HEK293T (cell line): ENCODE measurements at places on chromosomes 12 and 14.
A peak's percentile ranks its signal among the peaks of the same experiment; 100 is the strongest.

GRCh38 chr14:95146079-95146771 is 11.1 kb downstream of the DICER1 start:
- no peak for DNase-seq

- peak; percentile 20 for DNase-seq
Measured at GRCh38 chr12:91361864-91362263, 179.2 kb upstream of the DCN start.

- no peak for DNase-seq
Measured at GRCh38 chr14:103501921-103502669, 20.5 kb downstream of the CKB start.

GRCh38 chr12:74456431-74456830 is 81.2 kb upstream of the ATXN7L3B start:
- no peak for DNase-seq

DNA sequence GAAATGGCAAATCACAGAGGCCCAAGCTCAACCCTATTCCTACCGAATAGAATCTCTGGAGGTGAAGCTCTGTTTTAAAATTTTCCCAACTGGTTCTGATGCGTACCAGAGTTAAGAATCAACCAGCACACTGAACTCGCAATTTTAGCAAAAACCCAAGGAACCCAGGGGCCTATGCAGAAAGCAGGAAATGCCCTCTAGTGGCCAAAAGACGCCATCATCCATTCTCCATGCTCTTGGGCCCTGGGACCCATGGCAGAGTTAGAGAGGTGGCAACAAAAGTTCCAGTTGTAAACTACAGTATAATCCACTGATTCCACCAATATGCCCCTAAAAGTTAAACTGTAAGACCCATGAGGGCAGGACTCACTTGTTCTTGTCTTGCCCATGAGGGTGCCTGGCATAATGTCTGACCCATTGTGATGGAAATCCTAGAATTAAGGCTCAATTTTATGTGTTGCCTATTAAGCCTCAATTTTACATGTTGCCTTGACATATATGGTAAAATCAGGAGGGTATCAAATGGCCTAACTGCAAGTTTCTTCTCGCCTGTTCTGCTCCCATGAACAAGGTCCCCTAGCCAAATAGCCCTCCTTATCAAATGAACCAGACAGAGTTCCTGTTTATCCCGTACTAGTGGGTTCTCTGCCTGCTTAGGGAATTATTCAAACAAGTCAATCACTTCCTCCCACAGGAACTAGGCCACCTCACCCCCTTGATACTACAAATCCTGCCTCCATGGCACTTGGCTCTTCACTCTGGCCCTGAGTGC is 137.5 kb upstream of the CPM start:
- peak; percentile 72 for DNase-seq

GRCh38 chr14:92668276-92668973 is 80.0 kb downstream of the LGMN start:
- no peak for DNase-seq

GRCh38 chr14:85556267-85556666 is 26.3 kb downstream of the FLRT2 start:
- no peak for DNase-seq

DNA sequence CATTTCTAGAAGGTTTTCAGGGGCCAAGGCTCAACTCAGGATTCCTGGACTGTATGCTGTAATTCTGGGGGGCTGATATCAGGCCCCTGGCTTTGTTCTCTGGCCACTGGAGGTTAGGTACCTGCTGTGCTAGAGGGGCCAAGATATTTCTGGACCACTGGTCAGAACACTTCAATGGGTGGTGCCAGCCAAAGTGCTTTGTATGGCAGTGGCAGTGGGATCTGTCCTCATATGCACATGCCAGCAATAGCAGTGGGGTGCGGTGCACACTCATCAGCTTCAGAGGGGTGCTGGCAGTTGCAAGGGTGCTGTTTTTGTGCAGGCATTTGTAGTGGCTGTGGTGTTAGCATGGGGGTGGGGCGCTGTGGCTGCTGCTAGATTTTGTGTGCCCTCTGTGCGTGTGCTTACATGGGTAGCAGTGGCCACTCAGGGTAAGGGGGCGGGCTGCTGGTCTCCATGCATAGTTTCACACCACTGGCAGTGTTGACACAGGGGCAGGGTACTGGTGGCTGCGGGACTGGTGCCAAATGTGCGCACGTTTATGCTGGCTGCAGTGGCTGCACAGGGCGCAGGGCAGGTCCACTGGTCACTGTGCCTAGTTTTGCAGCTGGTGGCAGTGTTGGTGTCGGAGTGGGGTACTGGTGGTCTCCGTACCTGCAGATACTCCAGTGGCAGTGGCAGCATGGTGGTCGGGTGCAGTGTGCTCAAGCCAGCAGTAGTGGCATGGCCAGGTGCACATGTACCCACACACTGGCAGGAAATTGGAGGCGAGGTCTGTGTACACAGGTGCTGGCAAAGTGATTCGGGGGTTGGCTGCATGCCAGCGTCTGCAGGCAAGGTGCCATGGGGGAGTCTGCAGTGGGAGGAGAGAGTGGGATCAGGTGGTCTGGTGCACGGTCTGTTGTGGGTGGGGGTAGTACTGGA is 12.6 kb downstream of the NOPCHAP1 start:
- DNase-seq: no peak

- DNase-seq: no peak
Measured at GRCh38 chr12:130796985-130797686, 41.9 kb downstream of the STX2 start.

DNA sequence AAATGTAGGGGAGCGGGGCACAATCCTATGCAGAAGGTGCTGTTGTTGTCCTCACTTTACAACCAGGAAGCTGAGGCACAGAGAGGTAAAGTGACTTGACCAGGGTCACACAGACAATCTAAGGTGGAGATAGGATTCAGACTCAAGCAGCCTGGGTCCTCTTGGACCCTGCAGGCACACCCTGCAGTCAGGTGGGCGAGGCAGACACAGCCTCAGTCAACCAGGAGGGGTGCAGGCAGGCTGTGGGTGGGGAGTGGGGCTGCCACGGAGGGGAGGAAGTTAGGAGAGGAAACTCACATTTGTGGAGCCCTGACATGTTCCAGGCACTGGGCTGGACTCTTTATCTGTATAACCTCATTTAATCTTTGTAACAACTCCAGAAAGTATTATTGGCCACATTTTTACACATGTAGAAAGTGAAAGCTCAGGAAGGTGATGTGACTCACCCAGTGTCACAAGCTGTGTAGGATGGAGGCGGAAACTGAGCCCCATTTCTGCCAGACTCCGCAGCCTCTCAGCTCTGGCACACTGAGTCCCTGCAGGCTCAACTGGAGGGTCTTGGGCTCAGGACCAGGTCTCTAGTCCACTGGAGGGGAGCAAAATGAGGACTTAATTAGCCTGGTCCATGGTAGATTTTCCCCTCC is 24.9 kb upstream of the CHGA start:
- no peak for DNase-seq

DNA sequence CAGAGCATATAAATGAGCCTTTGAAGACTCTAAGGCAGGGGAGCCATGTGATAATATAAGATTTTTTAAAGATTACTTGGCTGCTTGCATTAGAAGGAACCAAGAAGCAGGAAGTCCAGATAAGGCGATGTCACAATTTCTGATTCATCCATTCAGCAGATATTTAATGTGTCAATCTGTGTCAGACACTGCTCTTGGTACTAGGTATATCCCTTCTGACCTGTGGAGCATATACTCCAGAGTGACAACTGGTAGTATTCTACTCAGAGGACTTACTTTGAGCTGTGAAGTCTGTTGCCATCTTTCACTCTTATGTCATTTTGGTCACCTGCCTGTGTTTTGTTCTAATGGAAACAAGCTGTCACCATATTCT is 10.7 kb downstream of the EID3 start:
- no peak for DNase-seq

GRCh38 chr14:51225751-51226150 is 14.3 kb upstream of the TMX1 start:
- DNase-seq: no peak

GRCh38 chr12:89098441-89099112 is 253.7 kb downstream of the DUSP6 start:
- DNase-seq: no peak

DNA sequence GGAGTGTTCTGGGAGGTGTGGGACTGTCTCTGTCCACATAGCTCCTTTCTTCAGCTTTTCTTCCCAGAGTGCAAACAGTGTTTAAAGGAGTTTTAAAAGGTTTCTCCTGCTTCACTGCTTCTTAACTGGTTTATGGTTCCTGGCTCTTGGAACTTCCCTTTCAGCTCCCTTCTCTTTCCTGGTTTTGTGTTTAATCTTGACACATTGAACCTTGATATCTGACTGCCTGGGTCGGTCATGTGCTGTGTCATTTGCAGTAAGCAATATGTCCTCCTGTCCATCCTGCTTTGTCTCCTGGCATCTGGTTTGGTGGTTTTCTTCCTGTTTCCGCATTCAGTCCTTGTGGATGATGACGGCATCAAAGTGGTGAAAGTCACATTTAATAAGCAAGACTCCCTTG is 2.2 kb downstream of the TMEM106C start:
- no peak for DNase-seq

DNA sequence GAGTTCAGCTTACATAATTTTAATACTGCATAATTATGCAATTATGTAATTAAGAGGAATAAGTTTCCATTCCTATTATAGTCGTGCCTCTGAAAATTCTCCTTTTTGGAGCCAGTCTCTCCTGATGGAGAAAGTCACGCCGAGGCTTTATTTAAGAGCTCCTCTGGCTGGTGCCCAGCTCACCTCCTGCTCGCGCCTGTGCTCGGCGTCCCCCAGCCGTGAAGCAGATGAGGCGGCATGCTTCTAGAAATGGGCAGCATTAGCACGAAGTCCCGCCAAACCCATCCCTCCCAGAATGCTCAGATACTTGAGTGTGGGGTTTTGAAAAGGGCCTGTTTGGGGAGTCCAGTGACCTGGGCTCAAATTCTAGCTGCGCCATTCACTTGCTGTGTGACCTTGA is 153.0 kb downstream of the PHETA1 start:
- DNase-seq: no peak

DNA sequence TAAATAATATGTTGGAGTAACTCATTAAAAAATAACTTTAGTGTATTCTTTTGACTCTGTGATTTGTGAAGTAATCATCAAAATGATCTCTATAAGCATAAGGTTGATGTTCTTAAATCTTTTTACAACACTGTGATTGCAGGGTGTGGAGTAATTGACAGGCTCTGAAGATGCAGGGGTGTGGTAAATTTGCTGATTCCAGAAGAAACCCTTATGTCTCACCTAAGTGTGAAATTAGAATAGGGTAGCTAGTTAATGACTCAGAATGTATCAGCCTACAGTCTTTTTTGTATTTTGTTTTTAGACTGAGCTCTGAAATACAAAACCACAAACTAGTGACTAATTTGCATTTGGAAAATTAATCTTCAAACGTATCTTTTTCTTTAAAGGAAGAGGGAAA is 5.9 kb downstream of the PRPF39 start:
- no peak for DNase-seq

DNA sequence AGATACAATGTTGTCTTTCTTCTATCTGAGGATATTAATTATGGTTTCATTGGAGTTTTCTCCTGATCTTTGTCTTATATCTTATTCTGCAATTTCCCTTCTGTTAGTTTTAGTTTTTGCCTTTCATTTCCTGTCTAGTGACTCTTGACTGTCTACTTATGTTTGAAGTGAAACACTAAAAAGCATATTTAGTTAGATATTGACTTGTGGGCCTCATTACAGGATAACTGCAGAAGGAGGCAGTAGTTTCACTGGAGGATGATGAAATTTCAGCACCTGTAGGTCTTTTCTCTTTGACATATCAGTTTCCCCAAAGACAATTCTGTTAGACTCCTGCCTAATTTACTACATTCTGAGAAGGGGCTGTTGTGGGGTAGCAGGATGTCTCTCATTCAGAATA is 97.5 kb upstream of the NEDD1 start:
- DNase-seq: no peak

GRCh38 chr12:49288922-49289555 is 5.9 kb upstream of the PRPH start:
- no peak for DNase-seq

GRCh38 chr12:56781726-56782125 is 18.6 kb downstream of the HSD17B6 start:
- no peak for DNase-seq

- no peak for DNase-seq
Measured at GRCh38 chr14:98548071-98548686, 723.8 kb downstream of the BCL11B start.

DNA sequence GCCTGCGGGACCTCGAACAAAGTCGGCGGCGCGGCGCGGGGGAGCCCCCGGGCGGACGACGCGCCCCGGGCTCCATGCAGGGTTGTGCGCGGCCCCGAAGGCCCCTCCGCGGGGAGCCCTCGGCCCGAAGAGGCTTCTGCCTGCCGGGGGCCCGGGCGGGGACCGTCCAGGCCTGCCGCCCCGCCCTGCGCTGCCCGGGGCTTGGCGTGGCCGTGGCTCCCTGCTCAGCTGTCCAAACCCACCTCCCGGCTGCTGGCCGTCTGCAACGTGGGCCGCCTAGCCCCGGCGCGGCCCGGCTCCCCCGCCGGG is 670 bp downstream of the DYRK2 start:
- peak; percentile 33 for DNase-seq

GRCh38 chr12:62684570-62685295 is 218.1 kb downstream of the MON2 start:
- DNase-seq: no peak

DNA sequence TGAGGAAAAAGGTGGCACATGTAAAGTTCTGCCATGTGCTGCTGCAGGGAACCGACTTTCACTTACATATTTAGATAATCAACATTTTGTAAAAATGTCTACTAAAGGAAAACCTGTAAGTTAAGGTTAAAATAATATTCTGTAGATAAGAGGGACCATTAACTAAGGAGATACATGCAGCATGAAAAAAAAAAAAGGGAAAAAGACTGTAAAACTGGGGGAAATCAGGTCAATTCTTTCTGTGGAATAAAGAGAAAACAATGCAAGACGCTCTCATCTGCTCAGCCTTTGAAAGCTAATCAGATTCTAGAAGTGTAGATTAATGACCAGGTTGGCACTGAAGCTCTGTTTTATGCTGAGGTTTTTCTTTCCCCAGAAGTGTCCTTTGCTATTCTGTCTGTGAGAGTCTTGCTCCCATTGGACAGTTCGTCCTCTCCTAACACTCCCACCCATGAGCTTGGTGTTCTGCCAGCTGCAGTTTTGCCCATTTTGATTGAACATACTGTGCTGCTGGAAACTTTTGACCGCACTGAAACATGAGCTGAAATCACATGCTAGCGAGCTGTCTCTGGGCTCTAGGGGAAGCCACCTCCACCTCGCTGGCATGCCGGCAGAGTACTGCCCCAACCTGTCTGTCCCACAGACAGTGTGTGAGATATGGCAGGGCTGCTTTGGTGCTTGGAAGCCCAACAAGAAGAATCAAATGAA is 39.7 kb downstream of the PPTC7 start:
- DNase-seq: no peak

DNA sequence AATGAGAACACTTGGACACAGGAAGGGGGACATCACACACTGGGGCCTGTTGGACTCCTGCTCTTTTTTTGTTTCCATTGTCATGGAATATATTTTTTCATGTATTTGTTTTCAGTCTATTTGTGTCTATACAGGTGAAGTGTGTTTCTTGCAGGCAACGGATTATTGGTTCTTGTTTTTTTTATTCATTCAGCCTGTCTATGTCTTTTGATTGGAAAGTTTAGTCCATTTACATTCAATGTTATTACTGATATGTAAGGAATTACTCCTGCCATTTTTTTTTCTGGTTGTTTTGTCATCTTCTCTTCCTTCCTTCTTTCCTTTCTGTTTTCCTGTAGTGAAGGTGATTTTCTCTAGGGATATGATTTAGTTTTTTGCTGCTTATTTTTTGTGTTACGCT is 18.0 kb upstream of the PTPRO start:
- no peak for DNase-seq

- no peak for DNase-seq
Measured at GRCh38 chr14:34369648-34370030, 92.4 kb downstream of the SPTSSA start.

- no peak for DNase-seq
Measured at GRCh38 chr12:96205908-96206307, 11.7 kb downstream of the ELK3 start.

- no peak for DNase-seq
Measured at GRCh38 chr12:52091061-52091460, 11.6 kb downstream of the SMIM41 start.
